HCT116 (cell line): ENCODE measurements at places on chromosomes 11 and 22.

GRCh38 chr11:103731670-103732069 lies 304.8 kb upstream of the DDI1 start:
- no peak for DNase-seq

DNA sequence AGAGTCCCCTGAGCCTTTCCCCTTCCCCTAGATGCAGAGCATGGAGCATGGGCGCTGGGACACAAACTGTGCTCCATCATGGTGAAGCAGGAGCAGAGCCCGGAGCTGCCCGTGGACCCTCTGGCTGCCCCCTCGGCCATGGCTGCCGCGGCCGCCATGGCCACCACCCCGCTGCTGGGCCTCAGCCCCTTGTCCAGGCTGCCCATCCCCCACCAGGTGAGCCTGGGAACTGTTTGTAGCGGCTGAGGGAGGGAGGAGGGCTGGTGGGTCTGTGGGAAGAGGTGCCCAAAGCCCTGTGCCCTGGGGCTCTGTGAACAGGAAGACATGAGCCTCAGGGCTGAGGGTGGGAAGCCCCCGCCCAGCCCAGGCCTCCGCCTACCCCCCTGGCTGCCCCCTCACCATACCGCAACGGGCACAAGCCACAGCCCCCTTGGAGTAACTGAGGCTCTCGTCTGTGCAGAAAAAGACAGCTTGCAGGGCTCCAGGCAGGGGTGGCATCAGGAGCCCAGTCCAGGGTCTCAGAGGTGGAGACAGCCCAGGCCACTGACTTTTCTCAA lies 30.4 kb downstream of the CREB3L1 start:
- DNase-seq: no peak

GRCh38 chr11:67496113-67496512 lies 9.1 kb downstream of the PITPNM1 start:
- no peak for DNase-seq

GRCh38 chr11:104609311-104610085 lies 288.8 kb downstream of the CASP12 start:
- DNase-seq: peak; percentile 28

- DNase-seq: no peak
These were observed 9.3 kb upstream of the MAFF start for GRCh38 chr22:38192475-38192863.

DNA sequence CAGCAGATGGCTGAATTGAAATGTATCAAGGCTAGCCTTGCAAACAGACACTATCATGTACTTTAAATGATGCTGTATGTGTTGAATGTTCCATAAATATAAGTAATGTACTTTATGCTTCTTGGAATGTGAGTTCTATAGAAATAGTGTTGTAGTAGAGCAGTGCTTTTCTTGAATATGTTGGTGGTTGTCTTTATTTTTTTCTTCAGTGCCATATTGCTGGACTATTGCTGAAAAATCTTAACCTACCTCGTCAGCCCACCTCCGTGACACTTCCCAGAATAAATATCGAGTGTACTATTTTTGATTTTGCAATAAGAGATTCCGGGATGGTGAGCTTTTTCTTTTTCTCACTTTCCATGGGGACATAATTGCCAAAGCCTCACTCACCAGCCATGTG lies 153.9 kb downstream of the NAV2 start:
- DNase-seq: no peak
